C1 segment of cervical spinal cord (tissue), 14 donors: ENCODE measurements at places on chromosomes 2 and 18.

- DNase-seq, result no peak
These were observed 548.5 kb upstream of the SLC8A1 start for GRCh38 chr2:41000374-41000773.

- no peak for DNase-seq
These were observed 37.0 kb downstream of the MAL start for GRCh38 chr2:95062242-95063085.

DNA sequence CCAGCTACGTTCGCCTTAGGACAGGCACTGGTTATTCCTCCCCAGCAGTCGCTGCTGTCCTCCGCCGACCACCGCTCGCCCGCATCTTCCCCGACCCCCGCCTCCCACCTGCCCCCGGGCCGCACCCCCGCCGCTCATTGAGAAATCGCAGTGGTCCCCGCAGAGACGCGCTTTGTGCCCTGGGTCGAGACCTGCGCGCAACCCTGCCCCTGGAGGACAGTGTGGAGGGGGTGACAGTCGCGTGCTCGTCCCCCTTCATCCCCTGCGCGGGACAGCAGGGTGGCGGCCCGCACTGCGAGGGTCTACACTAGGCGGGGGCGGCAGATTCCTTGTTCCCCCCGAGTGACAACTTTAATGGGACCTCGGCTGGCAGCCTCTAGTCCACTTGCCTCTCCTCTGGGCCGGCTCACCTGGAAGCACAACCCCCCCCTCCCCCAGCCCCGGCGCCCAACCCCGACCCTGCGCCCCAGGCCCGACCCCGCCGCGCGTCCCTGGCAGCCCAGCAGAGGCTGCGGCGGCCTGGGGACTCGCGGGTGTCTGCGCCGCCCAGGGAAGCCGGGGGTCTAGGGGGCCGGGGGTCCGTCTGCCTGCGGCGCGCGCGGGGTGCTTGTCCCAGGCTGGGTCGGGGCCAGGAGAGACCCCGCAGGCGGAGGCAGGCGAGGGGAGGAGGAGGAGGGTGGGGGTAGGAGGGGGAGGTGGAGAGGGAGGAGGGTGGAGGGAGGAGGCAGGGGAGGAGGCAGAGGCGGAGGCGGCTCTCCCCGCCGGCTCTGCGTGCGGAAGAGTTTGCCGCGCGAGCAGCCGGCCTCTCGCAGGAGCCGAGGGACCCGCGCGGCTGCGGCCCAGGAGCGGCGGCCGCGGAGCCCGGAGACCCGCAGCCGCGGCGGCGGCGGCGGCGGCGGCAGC, at the start of gene NPAS2:
TSS of gene NPAS2 (plus strand) at position 770 of the 903 bp plus-strand sequence. CDS start 84,616 bp downstream, outside the sequence.
- peak; percentile 17 for DNase-seq

GRCh38 chr2:20223407-20224163, 1.3 kb downstream of the SDC1 start:
- DNase-seq, result no peak

- DNase-seq, result no peak
These were observed 80.8 kb downstream of the RHBDD1 start for GRCh38 chr2:226916669-226917068.

GRCh38 chr18:79988451-79989194, at the start of gene TXNL4A:
Gene TXNL4A, minus strand, starts transcription at chr18:79988563. Its CDS starts 171 bp downstream, at chr18:79988392.
- peak; percentile 86 for DNase-seq

DNA sequence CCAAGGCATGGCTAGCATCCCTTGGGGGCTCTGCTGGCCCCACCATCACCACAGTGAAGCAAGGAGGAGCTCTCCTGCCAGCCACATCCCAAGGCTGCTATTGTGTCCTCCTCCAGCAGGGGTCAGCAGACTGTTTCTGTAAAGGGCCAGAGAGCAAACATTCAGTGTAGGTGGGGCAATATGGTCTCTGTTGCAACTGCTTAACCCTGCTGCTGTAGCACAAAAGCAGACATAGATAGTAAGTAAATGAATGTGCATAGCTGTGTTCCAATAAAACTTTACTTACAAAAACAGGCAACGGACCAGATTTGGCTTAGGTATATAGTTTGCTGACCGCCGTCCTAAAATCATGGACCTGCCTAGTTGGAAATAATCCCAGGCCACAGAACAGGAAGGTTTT, 36.4 kb upstream of the ZBTB7C start:
- peak; percentile 38 for DNase-seq

DNA sequence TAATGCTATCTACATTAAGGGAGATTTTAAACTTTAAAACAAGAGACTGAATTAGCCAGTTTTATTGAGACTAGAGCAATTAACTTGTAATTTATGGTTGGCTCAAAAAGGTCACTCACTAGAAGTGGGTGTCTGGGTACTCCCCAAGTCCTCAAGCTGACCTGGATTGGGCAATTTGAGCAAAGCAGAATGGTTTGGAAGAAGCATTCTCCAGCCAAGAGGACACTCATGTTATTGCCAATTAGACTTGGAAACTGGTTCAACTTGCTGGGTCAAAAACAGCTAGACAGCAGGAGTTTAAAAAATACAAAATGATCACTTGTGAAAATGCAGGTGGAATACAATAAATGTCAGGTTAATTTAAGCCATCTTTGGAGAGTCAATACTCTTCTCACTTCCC, 29.5 kb upstream of the MYO1B start:
- no peak for DNase-seq

- no peak for DNase-seq
These were observed 26.8 kb upstream of the LDLRAD4 start for GRCh38 chr18:13191779-13192178.

DNA sequence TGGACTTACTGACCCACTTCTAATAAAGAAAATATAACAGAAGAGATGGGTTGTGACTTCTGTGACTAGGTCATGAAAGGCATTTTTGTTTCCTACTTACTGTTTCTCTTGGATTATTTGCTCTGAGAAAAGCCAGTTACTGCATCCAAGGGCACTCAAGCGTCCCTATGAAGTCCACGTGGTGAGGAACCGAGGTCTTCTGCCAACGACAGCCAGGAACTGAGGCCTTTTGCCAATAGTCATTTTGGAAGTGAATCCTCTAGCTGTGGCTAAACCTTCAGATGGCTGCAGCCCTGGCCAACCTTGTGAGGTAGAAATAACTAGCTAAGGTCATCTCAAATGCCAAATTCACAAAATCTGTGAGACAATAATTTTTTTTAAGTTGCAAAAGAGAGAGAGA, 449.8 kb upstream of the RGPD4 start:
- DNase-seq, result no peak

DNA sequence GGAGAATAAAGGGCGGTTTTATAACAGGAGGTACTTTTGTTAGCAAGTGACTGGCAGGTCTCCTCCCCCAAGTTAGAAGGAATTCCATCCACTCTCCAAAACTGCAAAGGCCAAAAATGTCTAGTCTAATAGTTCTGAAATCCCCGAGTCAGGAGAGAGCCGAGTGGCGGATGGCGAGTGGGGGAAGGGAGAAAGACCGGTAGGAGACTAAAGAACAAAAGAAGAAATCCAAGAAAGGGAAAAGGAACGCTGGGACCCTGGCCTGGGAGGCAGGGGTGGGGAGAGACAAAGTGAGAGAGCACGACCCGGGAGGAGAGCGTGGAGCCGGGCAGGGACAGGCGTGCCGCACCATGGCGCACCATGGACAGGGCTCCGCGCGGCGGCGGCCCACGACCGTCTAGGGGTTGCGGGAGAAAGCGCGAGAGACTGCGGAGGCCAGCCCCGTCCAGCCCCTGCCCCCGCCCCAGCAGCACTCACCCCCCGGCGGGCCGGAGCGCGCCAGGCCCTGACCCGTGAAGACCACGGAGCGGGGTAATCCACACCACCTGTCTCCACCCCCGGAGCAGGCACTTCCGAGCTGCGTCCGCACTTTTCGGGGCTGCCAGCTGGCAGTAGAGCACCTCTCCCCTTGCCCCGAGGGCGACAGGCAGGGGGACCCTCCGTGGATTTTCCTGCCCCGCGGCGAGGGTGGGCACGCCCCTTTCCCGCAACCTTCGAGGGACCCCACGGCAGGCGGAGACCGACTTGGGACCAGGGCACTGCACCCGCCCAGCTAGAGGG, 1.6 kb downstream of the CDH2 start:
- DNase-seq, result no peak

DNA sequence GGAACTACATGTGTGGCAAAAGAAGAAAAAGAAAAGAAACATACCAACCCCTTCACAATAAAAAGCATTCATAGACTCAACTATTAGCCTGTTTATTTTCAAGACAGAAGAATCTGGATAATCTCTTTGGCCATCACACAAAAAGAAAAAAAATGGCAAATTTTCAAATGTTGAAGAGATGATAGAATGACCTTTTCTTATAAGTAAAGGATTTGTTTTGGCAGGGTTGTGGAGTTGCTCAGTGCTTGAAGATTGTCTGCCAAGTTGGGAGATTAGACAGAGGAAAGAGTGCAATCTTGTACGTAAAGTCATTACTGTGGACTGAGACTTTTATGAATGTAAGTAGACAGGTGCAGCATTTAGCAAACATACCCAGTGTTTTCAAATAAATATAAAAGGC, 18.5 kb upstream of the FAM171B start:
- DNase-seq, result no peak

DNA sequence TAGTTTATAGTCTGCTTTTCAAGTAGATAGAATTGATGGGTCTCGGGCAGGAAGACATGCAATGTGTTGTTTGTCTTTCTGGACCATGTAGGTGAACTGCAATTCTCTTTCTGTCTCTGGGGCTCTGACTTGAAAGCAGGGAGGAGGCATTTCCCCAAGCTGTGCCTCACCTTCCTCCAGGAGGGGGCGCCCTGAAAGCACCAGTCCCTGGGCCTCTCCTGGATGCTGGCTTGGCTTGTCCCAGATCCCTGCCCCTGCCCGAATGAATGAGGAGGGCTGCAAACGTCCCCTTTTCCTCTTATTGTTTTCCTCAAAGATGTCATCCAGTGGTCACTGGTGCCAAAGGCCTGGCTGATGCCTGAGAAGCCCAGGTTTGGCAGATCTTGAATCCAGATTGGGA, 270.6 kb downstream of the CELF4 start:
- no peak for DNase-seq

DNA sequence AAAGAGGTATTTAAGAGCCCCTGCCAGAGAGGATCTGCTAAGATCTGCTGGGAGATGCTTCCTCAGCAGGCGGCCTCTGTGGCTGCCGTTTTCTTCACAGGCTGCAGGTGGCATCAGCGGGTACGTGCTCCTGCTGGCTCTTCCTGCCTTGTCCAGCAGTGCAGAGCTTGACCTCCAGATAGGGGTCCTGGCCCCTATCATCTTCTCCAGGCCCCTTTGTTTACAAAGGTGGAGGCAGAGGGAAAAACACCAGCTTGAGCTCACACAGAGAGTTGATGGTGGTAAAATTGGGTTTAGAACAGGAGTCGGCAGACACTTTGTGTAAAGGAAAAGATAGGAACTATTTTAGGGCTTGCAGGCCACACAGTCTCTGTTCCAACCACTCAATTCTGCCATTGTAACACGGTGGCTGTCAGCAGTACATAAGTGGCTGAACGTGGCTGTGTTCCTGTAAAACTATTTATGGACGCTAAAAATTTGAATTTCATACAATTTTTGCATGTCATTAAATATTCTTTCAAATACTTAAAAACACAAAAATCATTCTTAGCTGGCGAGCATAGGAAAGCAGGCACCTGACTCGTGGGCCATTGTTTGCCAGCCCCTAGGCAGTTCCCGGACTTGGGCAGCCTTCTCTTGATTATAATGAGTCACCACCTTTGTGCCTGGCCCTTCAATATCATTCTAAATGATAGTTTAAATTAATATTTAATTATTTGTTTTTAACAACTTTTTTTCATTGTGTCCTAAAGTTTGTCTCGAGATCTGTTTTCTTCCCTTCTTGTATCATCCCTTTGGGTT, 98.2 kb upstream of the B3GNT7 start:
- peak; percentile 43 for DNase-seq

GRCh38 chr2:73232403-73233153, 461 bp downstream of the PRADC1 start:
- no peak for DNase-seq

DNA sequence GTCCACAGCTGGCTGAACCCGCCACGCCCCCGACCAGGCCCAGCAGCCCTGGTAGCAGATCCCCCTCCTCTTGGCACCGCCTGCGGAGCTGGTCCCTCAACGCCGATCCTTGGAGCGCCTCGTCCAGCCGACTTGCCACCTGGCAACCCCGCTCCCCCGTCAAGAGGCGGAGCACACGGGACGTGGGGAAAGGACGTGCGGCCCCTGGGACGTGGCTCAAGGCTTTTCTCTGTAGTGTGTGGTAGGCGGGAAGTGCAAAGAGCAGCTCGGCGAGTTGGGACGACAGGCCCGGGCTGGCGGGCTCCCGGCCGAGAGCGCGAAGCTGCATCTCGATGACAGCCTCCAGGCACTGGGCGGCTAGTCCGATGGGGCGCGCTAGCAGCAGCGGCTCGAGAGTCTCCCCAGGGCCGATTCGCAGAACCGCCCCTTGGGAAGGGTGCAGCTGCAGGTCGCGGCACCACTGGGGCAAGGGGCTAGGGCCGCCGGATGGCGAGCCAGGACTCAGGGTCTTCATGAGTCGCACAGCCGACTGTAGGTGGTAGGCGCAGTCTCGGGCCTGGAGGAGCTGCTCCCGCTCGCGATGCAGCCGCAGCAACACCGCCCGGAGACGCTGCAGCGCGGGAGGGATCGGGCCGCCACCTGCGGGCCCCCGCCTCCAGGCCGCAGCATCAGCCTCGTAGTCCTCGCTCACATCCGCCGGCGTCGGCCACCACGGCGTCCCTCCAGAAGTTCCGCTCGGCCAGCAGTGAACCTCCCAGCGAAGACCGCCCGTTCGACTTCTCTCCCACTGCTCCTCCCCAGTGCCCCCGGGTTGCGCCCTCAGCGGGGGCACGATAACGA, 617 bp downstream of the CCDC142 start:
- DNase-seq, result no peak

GRCh38 chr2:221546505-221547225, 25.4 kb downstream of the EPHA4 start:
- DNase-seq, result no peak

DNA sequence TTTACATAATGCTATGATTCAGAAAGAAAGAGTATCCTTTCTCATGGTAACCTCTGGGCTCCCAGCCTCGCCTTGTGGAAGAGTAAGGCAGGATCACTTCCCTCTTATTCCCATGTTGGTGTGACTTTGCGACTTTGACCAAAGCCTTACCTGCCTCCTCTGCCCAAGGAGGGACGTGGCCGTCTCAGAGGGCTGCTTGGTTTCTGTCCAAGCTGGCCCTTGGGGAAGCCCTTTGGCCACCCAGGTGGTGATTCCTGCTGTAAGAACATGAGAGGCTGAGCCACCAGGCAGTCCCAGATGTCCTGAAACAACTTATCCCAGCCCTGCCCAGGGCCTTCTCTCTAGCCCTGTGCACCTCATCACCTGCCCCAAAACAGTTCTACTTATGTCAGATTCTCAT, 6.0 kb downstream of the UGT1A6 start:
- no peak for DNase-seq

DNA sequence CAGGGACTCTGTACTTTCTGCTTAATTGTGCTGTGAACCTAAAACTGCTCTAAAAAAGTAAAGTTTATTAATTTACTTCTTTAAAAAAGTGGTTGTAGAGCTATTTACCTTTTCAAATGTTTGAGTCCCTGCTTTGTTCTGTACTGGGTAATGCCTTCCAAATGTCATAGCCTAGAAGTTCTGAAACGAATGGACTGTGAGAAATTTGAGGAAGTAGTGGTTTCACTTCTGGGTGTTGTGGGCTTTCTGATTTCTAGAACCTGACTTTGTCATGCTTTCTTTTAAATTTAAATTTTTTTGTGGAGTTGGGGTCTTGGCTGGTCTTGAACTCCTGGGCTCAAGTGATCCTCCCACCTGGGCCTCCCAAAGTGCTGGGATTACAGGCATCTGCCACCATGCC, 44.6 kb downstream of the SMAD4 start:
- DNase-seq, result no peak

GRCh38 chr2:44098050-44098449, 70.6 kb upstream of the PPM1B start:
- no peak for DNase-seq
